ENCODE measurements at places on chromosomes 6 and 20. TPM values are rescaled to one million over a fixed set of nuclear protein-coding genes. Genes with fewer than 3 reads are reported as not detected.

GABRR2 gene
- total RNA-seq, result under 0.01 TPM

- no peak for DNase-seq
Measured at GRCh38 chr6:132209351-132209750, 191.9 kb downstream of the MOXD1 start.

GRCh38 chr6:165640806-165641205 is 22.2 kb downstream of the PDE10A start:
- DNase-seq, result no peak

C20orf96 gene
- total RNA-seq, result 7.3 TPM

DNA sequence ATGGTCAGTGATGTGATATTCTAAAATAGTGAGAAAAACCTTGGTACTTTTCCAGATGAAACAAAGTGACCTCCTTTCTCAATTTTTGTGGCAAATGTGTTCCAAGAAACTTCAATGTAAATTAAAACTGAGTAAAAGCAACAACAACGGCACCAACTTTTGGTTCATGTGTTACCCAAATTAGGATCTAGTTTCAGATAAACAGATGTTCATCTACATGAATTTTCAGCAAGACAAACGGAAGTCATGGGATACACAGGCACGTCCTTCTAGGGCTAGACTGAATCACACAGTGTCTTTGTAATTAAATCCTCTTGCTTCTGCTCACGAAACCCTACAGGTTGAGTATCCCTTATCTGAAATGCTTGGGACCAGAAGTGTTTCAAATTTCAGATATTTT is 915.2 kb downstream of the TFAP2A start:
- DNase-seq, result no peak

PAK5 gene
- total RNA-seq, result 33.0 TPM

DNA sequence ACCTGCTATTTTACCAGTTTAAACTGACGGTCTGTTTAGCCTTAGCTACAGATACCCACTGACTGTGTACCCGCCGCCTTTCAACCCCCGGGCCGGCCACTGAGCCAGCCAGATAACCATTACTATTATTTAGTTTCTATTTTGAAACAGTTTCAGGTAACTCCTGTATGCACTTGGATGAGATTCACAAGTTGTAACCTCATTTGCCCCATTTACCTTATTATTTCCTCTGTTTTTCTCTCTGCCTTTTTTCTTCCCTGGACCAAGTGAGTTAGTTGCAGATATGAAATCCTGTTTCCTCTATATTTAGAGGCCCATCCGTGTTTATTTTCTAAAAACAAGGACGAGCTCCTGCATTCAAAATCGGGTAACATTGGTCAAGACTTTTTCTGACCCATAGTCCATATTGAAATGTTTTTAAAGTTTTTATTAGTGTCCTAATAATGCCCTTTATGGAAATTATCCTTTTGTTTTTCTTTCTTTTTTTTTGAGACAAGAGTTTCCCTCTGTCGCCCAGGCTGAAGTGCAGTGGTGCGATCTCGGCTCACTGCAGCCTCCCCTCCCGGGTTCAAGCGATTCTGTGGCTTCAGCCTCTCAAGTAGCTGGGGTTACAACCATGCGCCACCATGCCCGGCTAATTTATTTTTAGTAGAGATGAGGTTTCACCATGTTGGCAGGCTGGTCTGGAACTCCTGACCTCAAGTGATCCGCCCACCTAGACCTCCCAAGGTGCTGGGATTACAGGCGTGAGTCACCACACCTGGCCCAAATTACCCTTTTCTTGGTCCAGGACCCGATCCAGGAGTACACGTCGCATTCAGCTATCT is 767 bp downstream of the AP5S1 start:
- no peak for DNase-seq

GRCh38 chr6:136014454-136015437 is 163.2 kb downstream of the PDE7B start:
- DNase-seq, result no peak

RNF114 gene
- total RNA-seq, result 31.0 TPM

- no peak for DNase-seq
Measured at GRCh38 chr6:149075616-149076354, 241.7 kb upstream of the TAB2 start.

GRCh38 chr6:135322427-135323201 is 141.5 kb downstream of the MYB start:
- no peak for DNase-seq

DNA sequence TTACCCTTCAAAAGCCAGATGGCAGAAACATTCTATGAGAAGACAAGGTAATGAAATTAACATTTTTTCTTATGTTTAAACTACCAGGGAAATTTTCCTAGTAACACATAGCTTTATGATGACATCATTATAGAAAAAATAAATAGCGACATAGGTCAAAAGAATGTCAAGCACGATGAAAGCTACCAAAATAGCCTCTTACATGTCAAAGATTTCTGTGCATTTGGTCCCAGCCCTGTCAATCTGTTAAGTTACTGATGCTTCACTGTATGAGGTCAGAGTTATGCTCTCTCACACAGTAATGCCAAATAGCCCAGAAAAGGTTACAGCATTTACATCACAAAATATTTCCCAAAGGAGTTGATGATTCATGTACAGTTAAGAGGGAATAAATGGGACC is 199.8 kb upstream of the DEFB112 start:
- no peak for DNase-seq

GRCh38 chr20:10040070-10040975 is 5.5 kb downstream of the ANKEF1 start:
- DNase-seq, result no peak

- no peak for DNase-seq
Measured at GRCh38 chr6:32845384-32845884, 1.6 kb upstream of the PSMB8 start.

- no peak for DNase-seq
Measured at GRCh38 chr6:14625173-14625895, 507.8 kb downstream of the CD83 start.

PMEPA1 gene
- total RNA-seq, result 6.1 TPM
